KBM-7 (cell line): ENCODE measurements at places on chromosomes 4 and X.

DNA sequence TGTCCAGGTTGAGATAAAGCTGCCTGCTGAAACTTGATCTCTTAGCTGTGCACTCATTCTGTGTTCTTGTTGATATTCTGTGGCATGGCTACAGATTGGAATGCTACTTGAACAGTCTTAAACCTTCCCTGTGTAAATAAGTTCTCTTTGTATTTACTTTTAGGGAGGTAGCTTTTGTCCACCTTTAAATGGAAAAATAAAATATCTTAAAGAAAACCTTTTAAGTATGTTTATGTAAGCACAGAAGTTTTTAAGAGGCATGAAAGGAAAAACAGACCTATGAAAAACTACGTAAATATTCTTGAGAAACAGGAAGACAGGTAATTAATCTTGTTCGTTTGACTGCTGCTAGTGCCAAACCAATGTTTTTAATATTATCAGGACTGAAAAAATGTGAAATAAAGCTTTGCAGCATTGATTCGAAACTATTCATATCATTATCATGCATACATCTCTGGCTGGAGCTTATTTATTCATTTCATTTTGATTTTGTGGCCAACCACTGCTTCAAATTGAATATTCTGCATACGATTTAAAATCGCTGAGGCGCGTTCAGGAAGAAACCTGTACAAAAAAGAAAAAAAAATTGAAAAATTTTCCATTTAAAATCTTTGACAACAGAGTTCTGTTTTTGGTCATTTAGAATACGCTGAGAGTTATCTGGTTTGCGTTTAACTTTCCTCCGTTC lies 17.8 kb downstream of the HSD17B13 start:
- DNase-seq: no peak

DNA sequence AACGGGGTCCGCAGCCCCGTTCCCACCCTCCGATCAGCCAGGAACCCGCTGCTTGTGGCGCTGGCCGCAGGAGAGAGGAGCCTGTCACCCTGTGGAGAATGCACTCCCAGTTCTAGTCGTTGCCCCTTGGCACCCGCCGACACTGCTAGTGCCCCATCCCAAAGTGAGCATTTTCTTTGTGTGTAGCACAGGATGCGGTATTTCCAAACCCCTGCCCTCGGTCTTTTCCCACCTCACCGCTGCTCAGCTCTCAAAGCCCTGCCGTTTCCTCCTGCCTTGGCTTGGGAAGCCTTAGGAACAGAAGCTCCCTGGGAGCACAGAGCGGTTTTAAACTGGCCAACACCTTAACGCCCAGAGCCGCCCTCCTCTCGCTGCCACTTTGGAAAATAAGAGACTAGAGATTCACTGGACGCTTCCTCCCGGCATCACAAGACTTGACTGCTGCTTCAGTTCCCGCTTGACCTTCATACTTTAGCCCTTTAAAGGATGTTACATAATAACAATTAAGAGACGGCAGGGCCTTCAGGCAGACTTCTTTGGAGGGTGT lies 772 bp downstream of the CYP4V2 start:
- DNase-seq: peak; percentile 60

DNA sequence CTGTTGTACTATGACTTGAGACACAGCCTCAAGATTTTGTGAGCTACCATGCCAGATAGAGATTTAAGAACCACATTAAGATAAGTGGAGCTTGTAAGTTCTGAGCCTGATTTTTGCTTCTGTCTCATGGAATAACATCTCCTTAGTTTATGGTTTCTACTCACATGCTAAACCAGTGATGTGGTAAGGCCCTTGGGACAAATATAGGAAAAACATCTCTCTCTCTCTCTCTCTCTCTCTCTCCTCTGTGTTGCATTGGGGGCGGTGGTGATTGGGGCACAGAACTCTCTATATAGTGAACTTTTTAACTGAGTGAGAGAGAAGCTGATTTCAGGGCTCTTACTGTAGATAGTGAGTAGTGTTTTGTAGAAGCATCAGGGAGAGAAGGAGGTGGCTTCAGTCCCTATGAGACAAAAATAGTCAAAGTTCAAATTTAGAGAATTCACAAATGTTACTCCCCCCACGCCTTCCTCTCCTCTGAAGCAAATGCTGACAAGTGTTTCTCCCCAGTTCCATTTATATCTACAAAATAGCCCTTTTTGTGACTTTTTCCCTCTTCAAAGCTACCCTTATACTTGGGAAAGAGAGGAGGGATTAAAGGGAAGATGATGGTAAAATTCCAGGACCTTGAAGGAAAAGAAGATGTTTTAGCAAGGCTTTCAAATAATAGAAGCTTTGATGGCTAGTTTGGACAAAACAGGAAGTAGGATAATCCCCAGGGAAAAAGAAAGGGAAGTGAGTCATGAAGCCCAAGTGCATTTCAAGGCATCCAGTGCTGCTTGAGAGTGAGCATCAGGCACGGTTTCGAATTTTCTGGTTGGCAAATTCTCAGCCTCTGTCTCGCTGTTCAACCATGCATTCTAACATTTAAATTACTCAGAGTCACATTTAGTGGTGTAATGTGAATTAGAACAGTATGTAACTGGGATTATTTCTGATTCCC lies 134.3 kb upstream of the AP1S2 start:
- no peak for DNase-seq

DNA sequence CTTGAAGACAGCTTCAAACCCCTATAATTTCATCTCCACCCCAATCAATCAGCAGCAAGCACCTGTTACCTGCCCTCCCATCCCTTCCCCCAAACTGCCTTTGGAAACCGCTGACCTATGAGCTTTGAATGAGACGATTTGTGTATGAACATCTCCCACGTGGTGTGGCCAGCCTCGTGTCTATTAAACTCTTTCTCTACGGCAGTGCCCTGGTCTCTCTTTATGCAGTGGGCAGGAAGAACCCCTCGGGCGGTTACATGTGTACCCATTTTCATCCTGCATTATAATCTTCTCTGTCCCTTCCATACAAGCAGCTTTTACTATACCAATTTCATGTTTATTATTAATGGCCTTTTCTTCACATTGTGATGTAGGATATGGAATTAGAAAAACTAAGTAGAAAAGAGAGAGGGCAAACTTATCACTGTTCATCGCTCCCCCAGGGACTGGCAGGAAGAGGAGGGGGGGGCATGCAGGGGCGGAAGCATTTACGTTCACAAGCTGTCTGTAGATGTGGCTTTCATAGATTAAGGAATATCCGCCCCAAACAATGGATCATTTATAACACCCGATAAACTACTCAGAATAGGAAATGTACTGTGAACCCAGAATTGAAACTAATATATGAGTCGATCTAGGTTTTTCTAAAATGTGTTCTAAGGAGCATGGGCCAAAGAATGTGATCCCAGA lies 95.5 kb upstream of the ZNF518B start:
- DNase-seq: no peak

DNA sequence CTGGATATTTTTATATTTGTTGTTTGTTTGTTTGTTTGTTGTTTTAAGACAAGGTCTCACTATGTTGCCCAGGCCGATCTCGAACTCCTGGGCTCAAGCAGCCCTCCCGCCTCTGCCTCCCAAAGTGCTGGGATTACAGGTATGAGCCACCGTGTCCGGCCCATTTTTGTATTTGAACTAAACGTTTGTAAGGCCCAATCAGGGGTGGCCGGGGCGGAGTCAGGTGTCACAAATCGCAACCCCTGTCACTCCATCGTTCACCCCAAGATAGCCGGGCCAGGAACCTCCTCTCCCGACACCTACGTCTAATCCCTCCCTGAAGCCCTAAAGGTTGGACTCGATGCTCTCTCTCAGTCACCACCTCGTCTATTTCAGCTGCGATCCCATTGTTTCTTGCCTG lies 722 bp upstream of the EFHC2 start:
- peak; percentile 82 for DNase-seq

- no peak for DNase-seq
These were observed 2.0 kb upstream of the HELT start for GRCh38 chr4:185016101-185016940.

GRCh38 chr4:59455751-59456150 lies 1744.4 kb upstream of the ADGRL3 start:
- DNase-seq: no peak

DNA sequence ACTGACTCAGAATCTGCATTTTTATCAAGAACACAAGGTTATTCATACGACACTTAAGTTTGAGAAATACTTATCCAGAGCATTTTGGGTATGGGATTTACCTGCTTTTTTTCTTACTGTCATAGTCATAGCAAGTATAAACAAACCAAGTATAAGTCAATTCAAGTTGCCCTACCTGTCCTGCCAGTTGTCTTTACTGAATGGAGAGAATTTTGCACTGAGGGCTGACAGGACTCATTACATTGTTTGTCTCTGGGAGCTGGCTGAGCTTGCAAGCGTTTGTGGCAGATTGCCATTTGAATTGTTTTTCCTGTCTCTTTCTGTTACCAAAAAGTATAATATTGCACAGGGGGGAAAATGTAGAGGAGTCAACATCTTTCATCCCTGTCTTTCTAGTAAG lies 278.9 kb upstream of the MAGEC2 start:
- no peak for DNase-seq

- DNase-seq: no peak
These were observed 63.3 kb upstream of the ANXA10 start for GRCh38 chr4:168028970-168029597.
